ENCODE measurements at places on chromosomes 2 and 18.
A peak's percentile ranks its signal among the peaks of the same experiment; 100 is the strongest.

DNA sequence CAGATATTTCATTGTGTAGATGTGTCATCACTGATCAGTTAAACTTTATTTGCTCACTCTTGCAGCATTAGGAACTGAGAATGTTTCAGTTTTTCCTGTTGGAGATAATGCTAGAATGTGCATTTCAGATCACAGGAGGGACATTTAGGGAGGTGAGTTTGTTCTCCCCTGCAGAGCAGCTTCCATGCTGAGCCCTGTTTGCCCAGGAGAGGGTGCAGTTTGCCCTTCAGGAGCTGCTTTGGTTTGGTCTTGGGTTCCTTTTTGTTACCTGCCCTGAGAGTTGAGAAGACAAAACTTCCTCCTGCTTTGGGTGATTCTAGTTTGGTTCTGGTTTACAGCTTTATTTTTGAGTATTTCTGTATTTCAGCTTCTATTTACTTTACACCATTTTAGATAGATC is 49.9 kb downstream of the DGKD start:
- peak; percentile 70 for DNase-seq

- no peak for DNase-seq
Measured at GRCh38 chr2:130728549-130729316, at the start of gene GPR148. Gene GPR148 (plus strand): TSS chr2:130729070. CDS start chr2:130729152, 82 bp downstream.

DNA sequence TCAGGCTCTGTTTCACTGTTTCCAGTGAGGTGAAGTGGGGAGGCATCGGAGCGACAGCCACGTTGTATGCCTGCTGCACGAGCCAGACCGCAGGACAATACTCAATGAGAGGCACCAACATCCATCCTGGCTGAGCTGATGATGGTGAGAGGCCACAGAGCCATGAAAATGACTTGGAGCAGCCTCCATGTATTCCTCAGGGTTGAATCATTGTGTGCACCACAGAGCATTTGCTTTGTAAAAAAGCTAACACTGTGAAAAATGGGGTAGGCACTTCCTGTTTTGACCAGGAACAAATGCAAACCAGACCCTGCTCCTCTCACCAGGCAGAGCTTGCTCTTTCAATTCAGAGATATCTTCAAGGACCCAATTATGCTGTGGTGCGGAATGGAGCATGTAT is 87.2 kb downstream of the LPIN1 start:
- DNase-seq: peak; percentile 26

GRCh38 chr2:191629976-191630712 is 47.8 kb upstream of the NABP1 start:
- DNase-seq: no peak

- DNase-seq: no peak
Measured at GRCh38 chr2:71952572-71953188, 195.0 kb downstream of the CYP26B1 start.

DNA sequence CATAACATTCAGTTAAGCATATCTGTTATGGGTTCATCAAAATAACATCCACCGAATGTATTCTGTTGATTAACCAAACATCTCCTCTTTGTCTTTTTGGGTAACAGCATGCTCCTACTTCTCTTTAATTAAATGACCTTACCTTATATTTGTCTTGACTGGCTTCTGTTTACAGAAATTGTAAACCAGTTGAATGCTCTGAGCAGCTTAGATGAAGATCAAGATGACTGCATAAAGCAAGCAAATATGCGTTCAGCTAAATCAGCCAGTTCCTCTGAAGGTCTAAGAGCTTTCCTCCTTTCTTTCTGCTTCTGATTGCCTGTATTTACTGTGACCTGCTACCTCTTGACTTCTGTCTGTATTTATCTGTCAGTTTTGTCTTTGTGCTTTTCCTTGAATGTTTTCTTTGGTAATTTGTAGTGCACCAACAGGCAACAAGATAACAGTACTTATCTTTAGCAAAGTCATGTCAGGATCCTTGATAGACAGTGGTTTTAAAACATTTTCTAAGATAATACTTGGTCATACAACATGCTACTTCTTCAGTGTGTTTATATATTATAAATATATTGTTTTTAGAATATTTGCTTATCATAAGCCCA is 152.8 kb downstream of the EHBP1 start:
- DNase-seq: no peak

DNA sequence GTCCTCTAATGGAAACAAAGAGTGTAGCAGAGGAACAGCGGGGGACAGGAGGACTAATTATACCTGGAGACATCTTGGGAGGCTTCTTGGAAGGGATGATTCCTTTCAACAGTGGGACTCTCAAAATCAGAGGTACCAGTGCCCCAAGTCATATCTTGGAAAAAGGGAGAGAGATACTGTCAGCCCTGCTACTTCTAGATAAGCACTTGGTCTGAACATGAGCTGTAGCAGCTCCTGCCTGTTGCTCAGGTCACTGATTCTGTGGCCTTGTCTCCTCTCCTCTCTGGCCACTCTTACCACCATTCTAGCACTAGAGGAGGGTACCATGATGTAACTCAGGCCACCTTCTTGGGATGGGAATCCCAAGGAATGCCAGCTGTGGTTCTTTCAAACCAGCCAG is 54.5 kb downstream of the MFSD6 start:
- no peak for DNase-seq

DNA sequence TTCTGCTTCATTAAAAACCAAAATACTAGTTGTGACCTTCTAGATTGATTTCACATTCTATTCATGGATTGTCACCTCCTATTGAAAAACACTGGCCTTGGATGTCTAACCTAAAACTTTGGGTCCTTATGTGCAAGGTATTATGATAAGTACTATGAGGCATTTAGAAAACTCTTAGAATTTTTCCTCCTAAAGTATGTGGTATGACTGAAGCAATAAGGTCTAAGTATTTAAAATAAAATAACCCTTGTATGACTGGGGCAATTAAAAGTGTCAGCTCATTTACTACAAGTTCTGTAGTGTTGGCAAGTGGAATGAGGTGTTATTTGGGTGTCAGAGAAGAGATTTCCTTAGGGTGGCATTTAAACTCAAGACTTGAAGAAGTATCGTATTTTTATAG is 15.1 kb downstream of the KCMF1 start:
- no peak for DNase-seq

DNA sequence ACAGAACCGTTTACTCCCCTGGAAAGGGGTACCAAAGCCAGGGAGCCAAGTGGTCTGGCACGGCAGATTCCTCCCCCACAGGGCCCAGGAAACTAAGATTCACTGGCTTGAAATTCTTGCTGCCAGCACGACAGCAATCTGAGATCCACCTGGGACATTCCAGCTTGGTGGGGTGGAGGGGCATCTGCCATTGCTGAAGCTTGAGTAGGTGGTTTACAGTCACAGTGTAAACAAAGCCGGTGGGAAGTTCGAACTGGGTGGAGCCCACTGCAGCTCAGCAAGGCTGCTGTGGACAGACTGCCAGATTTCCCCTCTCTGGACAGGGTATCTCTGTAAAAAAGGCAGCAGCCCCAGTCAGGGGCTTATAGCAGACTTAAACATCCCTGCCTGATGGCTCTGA is 901.7 kb upstream of the LRRTM1 start:
- DNase-seq: no peak

DNA sequence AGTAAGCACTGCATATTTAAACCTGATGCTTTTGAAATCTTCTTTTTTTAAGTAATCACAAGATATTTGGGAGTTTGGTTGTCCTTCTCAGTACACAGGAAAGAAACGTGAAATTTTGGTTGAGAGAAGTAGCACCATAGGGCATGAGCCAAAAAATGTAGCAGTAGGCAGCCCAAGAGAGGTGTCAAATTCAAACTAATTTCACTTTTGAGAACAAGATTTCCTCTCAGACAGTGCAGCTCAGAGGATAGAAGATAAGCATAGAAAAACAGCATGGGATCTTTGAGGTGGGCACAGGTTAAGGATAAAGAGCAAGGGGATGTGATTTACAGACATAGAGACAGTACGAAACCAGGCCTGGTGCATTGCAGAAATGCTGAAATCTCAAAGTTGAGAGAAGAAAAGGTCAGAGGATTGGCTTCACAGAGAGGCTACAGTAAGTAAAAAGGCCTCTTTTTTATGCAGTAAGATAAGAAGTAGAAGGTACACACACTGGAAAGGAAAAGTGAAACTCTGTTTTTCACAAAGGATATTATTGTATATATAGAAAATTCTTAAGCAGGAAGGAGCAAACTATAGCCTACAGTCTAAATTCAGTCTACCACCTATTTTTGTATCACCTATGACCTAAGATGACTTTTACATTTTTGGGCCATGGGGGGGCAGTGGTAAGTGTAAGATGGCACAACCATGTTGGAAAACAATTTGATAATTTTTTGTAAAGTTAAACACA is 89.8 kb downstream of the PKP4 start:
- peak; percentile 18 for DNase-seq

GRCh38 chr2:126883666-126884040 is 15.0 kb upstream of the TEX51 start:
- no peak for DNase-seq

- DNase-seq: peak; percentile 94
Measured at GRCh38 chr2:19140463-19141208, 217.8 kb downstream of the OSR1 start.

DNA sequence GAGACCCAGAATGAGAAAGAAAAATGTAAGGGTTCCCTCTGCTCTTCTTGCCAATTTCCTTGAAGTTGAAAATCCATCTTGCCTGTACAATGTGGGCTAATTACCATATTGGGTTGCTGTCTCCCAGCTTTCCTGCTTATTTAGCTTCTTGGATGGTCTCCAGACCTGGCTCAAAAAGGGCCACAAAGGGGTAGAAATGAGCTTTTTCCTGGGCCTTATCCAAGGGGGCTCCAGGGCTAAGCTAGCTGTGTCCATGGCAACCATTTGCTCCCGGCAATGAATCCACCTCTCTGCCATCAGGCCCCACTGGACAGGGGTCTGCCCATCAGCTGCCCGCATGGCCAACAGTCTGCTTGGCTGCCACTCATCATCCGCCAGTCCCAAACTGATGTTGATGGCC is 85.0 kb downstream of the BOD1L2 start:
- DNase-seq: no peak

- DNase-seq: no peak
Measured at GRCh38 chr18:44685296-44685695, 4.6 kb downstream of the SETBP1 start.

DNA sequence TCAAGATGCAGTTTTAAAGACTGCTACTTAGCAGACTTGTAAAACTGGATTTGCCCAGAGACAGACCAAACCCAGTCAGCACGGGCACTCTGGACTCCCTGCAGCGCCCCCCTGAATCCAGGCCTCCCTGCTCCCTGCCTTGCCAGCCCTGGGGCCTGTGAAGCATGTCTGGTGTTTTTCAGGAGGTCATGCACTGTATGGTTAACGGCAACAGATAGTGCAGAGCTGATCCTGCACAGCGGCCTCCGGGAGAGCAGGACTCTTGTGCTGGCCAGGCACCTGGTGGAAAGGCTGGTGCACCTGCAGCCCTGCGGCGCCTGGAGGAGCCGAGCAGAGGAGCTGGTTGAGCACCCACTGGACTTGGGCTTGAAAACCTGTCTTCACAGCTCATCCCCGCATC is 30.4 kb downstream of the HDAC4 start:
- no peak for DNase-seq

GRCh38 chr2:214075456-214075855 is 335.4 kb upstream of the VWC2L start:
- DNase-seq: peak; percentile 51

GRCh38 chr18:22912835-22913234 is 20.3 kb upstream of the RBBP8 start:
- DNase-seq: peak; percentile 77

- peak; percentile 98 for DNase-seq
Measured at GRCh38 chr2:20584399-20585358, 66.2 kb downstream of the HS1BP3 start.

All from choroid plexus epithelial cell (primary cell).